Sigmoid colon (tissue), 7 donors: ENCODE measurements at places on chromosomes 6 and 20. TPM values are rescaled to one million over a fixed set of nuclear protein-coding genes. Genes with fewer than 3 reads are reported as not detected.

GRCh38 chr6:158970640-158971275 lies 29.2 kb downstream of the RSPH3 start:
- DNase-seq = no peak

DNA sequence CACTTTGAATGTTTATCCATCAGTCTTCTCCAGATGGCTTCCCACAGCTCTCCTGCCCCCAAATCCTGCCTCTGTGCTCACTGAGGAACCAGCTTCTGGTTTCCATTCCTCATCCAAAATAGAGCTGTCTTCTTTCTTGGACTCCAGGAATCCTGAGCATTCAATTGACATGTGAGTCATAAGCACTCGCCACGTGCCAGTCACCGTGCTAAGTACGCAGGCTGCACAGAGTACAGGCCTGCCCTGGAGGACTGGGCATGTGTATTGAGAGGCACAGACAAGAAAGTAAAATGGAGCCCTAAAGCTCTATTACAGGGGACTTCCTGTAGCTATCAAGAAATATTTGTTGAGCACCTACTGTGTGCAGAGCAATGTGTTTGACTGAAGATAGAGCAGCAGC lies 39.7 kb upstream of the LRFN2 start:
- DNase-seq = no peak

DNA sequence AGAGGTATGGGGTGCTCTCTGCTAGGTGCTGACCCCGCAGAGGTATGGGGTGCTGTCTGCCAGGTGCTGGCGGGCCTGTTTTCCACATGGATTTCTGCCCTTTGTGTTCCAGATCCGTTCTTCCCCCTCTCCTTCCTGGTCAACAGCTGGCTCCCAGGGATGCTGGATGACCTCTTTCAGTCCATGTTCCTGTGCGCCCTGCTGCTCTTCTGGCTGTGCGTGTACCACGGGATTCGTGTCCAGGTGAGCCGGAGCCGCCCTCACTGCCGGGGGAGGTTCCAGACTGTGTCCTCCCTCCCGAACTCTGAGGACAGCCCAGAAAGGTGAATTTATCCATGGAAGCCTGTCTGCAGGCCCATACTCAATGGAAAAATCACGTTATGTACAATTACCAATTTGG lies 36.3 kb downstream of the DYNLT1 start:
- no peak for DNase-seq

DNA sequence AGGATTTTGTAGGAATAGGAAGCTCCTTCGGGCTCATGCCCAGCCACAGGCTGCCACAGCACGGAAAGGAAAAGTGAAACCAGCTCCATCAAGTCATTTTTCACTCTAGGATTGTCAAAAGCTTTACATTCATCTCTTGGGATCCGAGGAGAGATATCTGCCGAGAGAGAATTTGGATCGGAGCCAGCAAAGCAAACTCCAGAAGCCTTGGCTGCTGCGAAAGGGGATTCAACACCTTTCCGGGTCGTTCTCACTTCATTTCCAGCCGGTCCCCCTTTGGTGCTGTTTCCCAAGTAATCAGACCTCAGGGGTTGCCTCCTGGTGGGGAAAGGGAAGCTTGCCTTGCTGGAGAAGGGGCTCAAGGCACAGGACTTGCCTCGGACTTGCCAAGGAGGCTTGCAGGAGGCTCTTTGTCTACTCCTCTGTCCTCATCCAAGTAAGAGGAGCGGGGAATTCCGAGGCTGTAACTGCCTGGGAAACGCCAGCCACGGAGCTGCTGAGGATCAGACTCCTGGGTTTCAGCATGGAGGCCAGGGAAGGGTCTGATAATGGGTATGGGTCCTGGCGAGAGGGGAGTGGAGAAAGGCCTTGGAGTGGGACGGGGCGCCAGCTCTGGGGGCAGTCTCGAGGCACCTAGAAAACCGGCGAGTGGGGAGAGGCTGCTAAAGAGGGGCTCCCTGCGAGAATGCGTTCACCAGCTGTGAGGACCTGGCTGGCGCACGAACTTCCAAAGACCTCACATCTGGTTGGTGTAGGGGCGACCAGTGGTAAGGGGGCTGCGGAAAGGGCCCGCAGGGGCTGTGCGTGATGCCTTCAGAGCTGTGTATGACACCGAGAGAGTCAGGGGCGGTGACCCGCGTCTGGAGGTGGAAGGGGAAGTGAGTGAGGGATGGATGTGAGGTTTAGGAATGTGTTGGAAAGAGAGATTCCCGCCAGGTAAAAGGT lies 702 bp downstream of the ETV7 start:
- DNase-seq = peak; percentile 66

- no peak for DNase-seq
These were observed 173.9 kb downstream of the EPM2A start for GRCh38 chr6:145561095-145562072.

DNA sequence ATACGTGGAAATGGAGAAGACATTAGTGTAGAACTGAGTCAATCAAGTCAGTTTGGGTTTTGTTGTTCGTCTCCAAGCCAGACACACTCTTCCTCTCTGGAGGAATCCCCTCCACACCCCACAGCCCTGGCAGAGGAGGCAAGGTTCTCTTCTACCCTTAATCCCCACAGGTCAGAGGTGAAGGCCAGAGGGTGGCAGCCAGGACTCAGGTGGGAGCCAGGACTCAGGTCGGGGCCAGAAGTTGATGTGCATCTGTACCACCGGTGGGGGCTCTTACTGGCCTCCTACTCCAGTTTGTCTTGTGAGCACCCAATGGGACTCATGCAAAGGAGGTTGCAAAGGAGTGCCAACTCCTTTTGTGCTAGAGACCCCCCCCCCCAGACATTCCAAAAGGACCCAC lies 126.4 kb downstream of the TBXT start:
- no peak for DNase-seq

GRCh38 chr6:166718516-166718915 lies 91.5 kb upstream of the RPS6KA2 start:
- DNase-seq = no peak

DNA sequence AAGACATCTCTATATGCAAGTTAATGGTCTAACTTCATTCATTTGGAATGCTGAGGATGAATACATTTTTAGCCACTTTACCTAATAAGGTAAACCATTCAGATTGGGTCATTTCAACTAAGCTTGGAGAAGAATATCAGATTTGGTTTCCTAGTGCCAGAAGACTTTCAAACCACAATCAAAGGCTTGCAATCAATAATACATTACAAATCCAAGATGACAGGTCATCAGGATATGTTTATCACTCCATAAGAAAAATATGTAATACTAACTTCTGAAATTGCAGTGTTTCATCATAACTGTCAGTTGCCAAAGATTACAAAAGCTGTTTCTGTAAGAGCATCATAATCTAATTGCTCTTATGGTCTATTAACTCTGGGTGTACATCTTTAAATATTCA lies 654.0 kb downstream of the COL12A1 start:
- no peak for DNase-seq

DNA sequence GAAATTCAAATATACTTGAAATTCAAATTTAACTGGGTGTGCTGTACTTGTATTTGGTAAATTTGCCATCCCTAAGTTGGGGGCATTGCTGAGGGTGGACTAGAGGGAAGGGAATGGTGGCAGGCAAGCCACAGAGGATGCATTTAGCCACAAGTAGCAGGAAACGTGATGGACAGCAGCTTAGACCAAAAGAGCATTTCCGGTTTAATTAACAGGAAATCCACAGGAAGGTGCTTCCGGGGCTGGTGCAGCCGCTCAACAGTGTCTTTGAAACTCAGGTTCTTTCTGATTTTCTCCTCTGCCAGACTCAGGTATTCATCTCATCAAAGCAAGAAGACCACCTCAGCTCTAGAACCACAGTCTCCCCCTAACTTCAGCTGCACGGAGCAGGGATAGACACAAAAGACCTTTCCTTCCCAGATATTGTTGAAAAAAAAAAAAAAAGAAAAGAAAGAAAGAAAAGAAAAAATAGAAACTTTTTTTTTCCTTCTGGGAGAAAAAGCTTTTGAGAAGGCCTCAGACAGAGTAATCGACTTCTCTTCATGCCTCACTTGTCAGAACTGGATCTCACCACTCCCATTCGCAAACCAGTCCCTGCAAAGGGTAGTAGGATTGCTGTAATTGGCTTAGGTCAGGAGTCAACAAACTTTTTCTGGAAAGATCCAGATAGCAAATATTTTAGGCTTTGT lies 8.0 kb upstream of the BCAS1 start:
- no peak for DNase-seq

- DNase-seq = no peak
These were observed 874.2 kb downstream of the TFAP2A start for GRCh38 chr6:9540534-9541126.

DNA sequence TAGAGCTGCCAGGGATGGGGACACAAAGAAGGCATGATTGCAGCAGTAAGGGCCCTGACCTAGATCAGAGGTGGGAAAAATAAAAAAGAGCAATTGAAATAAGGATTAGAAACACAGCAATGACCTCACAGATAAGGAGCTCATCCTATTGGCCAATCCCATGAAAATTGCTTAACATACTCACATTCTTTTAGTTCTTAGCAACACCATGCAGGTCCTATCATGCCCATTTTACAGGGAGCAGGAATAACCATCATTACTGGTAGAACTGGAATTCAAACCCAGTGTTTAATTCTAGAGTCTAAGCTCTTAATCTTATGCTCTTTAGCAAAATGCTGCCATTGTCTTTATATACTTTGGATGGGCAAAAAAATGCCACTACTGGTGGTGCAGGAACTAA lies 267.7 kb downstream of the RNF144B start:
- DNase-seq = no peak

DNA sequence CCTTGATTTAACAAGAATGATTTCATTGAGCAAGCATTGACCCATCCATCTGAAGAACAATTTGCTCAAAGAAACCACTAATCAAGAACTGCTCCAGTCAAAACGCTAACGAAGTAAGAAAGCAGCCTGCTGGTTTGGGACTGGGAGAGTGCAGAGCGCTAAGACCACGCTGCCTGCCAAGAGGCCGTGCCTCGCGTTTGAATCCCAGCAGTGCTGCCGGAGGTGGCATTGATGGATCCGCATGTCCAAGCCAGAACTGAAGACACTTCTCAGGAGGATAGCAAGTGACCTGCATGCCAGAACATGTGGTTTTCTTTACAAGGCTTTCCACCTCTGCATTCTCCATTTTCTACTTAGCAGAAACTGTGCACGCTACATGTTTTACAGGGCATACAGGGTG lies 105.2 kb upstream of the FOXC1 start:
- no peak for DNase-seq

GRCh38 chr6:31794866-31795615 lies 511 bp downstream of the VARS1 start:
- DNase-seq = no peak

GRCh38 chr20:45163083-45163803 lies 11.5 kb upstream of the PI3 start:
- no peak for DNase-seq

DNA sequence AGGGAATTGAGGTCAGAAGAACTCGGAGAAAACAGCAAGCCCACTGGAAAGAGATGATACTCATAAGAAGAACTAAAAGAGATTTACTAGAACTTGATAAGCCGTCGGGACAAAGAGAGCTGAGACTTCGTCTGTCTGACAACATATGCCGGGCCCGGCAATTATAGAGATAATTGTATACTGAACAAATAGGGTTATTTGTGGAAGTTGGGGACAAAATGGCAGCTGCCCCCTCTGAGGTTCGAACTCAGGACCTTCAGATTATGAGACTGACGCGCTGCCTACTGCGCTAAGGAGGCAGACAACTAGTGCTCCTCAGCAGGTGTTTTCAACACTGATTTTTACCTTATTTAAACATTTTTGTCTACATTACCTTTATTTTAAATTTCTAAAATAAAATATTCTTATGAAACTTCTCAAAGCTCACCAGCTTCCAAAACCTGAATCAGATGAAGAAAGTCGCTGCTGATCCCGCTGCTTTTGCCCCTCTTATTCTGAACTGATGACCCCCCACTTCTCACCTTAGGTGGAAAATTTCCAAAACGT lies 29.3 kb upstream of the TRIM27 start:
- no peak for DNase-seq

GRCh38 chr6:129683601-129684322 lies 26.2 kb downstream of the ARHGAP18 start:
- DNase-seq = peak; percentile 90

GRCh38 chr6:8432614-8433013 lies 2.7 kb downstream of the SLC35B3 start:
- no peak for DNase-seq

DNA sequence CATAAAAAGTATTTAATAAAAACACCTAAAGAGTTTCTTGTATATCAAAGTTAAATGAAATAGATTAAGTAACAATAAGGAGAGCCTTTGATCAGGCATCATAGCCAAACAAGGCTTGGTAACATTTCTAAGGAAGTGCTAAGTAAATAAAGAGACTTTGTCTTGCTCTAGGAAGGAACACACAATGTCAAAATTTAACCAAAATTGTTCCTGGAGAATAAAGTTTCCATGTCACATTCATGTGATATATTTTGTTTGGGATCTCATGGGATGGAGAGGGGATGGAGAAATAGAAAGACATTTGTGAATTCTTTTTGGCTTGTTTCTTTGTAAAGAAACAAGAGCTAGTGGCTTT lies 201.9 kb upstream of the DTNBP1 start:
- no peak for DNase-seq

DNA sequence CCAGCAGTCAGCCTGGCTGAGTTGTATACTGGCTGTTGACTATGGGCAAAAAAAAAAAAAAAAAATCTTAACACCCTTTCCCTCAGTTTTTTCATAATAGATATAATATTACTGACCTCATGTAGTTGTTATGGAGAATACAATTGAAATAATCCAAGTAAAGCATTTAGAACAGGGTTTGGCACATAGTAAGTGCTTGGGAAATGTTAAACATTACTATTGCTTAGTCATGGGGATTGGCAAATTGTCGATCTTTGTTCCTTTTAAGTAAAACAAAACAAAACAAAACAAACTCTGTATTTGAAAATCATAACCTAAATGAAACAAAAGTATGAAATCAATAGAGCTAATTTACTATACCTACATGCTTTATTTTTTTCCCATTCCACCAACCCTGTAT lies 458.4 kb downstream of the GRIK2 start:
- DNase-seq = no peak

GRCh38 chr20:19758133-19758500 lies at the start of gene RIN2:
RIN2 (plus strand) TSS chr20:19758258; CDS start chr20:19889602, 131,344 bp downstream.
- peak; percentile 74 for DNase-seq

- no peak for DNase-seq
These were observed 44.6 kb upstream of the DSN1 start for GRCh38 chr20:36818185-36818584.

- DNase-seq = no peak
These were observed 348.1 kb downstream of the GRIK2 start for GRCh38 chr6:101741474-101742171.

BICRAL gene
- 18.3 TPM for total RNA-seq

DLL1 gene
- total RNA-seq = 5.5 TPM

GSTA2 gene
- total RNA-seq = not detected

SASH1 gene
- total RNA-seq = 101 TPM

NUP43 gene
- 47.6 TPM for total RNA-seq

PHACTR3 gene
- total RNA-seq = 0.33 TPM

ADGRF4 gene
- not detected for total RNA-seq

HMGCLL1 gene
- 1.8 TPM for total RNA-seq

DNMT3B gene
- 1.7 TPM for total RNA-seq

BACH2 gene
- 1.1 TPM for total RNA-seq

ZNF451 gene
- total RNA-seq = 70.1 TPM

KCNK15 gene
- 1.4 TPM for total RNA-seq
